HEK293T (cell line): ENCODE measurements at places on chromosomes 16 and 17.

GRCh38 chr16:85376292-85377095 lies 236.6 kb upstream of the GSE1 start:
- DNase-seq = no peak

DNA sequence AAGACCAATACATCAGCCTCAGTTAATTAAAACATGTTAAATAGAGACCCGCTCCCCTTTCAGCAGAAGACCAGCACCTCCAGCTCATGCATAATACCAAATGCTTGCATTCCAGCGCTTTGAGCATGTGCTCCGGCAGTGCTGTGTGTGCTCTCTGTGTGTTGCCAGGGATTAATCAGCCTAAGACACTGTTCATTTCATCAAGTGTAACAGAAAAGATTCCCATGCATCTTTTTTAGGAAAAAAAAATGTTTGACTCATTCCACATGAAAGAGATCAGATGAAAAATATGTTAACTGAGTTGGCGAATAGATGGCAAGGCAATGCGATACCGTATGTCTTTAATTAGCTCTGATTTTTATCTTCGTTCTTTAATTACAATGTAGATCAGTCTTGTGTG lies 187.6 kb downstream of the RPTOR start:
- DNase-seq = no peak

GRCh38 chr17:39092692-39093230 lies 58.7 kb downstream of the PLXDC1 start:
- no peak for DNase-seq

DNA sequence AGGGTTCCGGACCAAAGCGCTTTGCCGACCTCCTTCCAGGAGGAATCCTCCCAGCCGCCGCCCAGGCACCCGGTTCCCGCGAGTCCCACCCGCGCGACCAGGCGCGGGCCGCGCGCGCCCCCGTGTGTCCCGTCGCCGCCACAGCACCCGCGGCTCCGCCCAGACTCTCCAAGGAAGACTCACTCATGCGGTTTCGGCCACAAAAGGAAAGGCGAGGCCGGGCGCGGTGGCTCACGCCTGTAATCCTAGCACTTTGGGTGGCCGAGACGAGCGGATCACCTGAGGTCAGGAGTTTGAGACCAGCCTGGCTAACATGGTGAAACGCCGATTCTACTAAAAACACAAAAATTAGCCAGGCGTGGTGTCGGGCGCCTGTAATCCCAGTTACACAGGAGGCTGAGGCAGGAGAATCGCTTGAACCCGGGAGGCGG lies 3.5 kb upstream of the PKMYT1 start:
- peak; percentile 91 for DNase-seq

DNA sequence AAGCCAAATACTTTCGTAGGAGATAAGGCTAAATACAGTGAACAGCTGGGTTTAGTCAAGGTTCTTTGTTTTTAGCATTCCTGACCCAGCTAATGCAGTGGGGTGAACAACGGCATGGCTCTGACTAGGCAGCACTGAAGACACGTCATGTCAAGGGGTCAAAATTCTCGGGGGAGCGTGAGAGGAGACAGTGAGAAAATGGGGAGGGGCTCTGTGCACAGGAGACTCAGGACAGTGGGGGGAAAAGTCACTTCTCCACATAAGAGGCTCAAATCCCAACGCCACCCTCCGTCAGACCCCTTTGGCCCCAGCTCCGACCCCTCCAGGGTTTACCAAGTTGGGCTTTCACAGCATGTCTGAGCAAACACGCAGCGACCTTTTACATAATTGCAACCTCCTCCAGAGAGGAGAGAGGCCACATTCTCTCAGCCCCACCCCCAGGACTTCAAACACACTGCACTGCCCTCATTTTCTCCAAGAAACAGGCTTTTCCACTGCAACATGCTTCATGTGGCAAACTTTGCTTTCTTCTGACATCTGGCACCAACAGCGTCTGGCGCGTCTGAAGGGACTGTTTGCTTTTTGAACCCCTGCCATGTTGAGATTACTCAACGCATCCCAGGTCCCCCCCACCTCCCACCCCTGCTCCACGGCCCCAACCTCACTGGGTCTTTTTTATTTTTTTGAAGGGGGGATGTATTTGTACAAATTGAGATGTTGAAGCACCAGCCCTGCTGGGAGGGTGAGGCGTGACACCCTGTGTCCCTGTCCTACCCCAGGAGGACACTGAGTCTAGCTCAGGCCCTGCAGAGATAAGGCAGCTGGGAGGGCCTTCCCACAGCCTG lies 30.0 kb downstream of the AXIN2 start:
- DNase-seq = peak; percentile 49

- DNase-seq = no peak
Measured at GRCh38 chr17:48841395-48841831, 10.6 kb downstream of the CALCOCO2 start.

DNA sequence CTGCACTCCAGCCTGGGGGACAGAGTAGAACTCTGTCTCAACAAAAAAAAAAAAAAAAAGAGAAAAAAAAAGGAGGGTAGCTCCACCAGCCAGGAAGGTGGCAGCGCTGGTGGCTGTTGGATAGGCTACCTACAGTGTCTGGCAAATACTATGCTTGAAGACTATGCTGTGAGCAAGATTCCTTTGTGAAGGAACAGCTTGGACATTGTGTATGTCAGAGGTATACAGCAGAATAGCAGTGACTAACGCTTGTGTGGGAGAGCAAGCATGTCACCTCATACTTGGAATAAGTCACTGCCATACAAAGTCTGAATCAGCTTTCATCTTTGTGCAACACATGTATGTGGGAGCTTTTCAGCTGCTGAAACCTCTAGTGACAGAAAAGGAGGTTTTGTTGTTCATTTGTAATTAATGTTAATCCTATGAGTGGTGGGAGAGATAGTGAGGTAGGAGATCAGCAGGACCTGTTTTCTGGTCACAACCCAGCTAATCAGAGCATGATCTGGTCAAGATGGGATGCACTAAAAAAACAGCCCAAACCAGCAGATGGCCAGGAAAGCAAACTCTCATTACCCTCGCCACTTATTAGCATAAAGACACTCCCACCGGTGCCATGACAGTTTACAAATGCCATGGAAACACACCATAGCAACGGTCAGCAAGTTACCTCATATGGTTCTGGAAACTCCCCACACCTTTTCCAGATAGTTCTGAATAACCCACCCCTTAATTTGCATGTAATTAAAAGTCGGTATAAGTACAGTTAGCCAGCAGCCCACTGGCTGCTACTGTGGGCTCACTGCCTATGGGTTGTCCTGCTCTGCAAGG lies 6.8 kb upstream of the ITGAD start:
- no peak for DNase-seq

- DNase-seq = peak; percentile 88
Measured at GRCh38 chr17:79045842-79046196, 21.9 kb downstream of the C1QTNF1 start.

GRCh38 chr17:68944435-68945035 lies 10.7 kb downstream of the ABCA8 start:
- DNase-seq = no peak

- DNase-seq = no peak
Measured at GRCh38 chr16:48836636-48837035, 226.7 kb upstream of the N4BP1 start.

DNA sequence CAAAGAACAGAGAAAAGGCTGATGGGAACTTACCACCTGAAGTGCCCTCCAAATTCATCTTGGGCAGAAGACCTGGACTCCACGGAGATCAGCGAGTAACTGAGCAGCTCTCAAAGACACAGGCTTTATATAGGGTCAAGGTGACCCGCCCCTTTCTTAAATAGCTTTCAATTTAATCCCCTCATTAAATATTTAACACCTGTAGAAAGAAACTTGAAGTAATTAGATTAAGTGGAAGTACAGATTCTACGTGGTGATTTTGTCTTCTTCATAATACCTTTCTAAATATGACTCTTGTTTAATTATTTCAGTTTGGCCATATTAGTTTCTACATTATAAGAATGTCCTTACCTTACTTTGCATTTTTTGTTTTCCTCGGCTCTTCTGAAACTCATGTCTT lies at the start of gene DUXB:
Gene DUXB (minus strand): TSS at position 101 of the 400 bp plus-strand sequence. CDS start 43 bp downstream, at position 58.
- DNase-seq = no peak

DNA sequence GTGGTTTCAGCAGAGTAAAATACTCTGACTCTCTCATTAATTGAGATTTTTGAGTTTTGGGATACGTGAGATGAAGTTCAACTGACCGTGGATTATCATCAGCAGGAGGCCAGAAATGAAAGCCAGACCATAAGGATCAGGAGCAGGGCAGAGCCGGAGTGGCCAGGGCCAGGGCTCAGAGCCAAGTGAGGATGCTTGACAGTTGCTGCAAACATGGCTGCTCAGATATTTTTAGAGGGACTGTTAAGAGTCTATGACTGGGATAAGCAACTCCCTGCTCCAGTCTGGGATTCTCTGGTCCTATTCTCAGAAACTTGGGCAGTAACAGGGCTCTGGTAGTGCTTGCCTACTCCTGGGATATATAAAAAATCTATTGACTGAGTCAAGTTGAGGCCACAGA lies 17.6 kb upstream of the CDH13 start:
- no peak for DNase-seq

- no peak for DNase-seq
Measured at GRCh38 chr17:78953356-78954350, 26.1 kb downstream of the LGALS3BP start.

DNA sequence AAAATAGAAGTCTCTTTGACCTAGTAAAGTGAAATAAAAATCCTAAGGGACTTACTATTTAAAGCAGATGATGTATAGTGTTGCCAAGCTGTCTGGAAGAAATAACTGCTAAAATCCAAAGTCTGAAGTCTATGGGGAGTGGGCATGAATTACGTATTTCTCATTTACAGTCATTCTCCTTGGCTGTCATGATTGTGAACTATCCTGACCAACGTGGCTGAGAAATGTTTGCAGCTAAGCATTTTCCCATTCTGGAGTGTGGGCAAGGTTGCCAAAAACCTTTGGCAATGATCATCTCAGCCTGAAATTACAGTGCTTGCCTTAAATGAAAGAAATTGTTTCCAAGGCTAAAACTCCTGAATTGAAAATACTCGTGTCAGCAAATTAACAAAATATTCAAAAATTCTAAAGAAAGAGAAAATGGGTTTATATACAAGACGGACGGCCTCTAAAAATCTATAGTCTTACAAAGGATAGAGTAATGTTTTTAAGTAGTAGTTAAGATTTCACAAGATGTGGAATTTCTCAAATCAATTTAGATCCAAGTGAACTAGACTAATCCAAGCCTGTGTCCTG lies 77.0 kb downstream of the CACNG1 start:
- no peak for DNase-seq

DNA sequence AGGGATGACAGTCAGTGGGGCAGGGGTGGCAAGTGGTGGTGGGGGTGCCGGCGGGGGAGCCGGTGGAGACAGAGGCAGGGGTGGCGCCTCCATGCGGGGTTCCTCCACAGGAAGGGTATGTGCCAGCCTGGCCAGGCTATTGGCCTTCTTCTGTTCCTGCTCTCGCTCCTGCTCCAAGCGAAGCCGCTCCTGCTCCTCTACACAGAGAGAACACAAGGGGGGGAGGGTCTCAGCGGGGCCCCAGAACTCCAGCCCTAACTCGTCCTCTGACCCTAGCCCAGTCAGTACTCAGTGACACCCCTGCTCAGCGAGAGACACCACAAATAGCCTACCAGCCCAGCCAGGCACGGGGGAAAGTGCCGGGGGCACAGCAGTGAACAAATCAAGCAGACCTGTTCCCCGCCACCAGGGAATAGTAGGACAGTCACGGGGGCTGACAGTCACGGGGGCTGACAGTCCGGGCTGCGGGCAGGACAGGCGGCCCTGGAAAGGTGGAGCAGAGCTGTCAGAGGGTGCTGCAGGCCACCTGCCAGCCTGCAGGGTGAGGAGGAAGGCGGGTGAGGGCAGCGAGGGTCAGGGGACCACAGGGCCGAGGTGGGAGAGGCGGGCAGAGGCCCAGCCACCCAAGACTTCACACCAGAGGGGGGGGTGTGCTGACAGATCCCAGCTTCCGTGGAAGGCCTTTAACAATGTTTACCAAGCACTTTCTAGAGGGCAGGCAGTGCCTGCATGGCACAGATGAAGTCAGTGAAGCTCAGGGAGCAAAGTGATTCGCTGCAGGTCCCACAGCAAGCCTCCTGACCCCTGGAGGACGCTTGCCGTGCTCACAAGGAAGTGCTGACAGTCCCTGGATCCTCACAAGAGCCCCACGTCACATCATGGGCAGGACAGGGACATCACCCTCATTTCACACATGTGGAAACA lies 5.3 kb downstream of the MNT start:
- DNase-seq = no peak

DNA sequence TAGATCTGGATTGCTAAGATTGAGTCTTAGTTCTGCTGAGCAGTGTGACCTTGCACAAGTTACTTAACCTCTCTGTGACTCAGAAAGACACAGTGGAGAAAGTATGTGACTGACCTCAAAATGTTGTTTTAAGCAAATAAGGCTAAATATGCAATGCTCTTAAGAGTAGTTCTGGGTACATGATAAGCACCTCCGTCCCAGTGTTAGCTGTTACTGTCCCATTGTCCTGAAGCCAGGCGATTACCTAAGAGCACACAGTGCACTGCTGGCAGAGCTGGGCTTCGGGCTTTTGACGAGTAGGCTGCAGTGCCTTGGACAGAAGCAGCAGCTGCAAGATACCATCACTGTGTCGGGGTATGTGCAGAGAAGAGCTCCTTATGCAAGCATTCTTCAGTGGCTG lies 32.7 kb upstream of the FOXF1 start:
- DNase-seq = no peak

DNA sequence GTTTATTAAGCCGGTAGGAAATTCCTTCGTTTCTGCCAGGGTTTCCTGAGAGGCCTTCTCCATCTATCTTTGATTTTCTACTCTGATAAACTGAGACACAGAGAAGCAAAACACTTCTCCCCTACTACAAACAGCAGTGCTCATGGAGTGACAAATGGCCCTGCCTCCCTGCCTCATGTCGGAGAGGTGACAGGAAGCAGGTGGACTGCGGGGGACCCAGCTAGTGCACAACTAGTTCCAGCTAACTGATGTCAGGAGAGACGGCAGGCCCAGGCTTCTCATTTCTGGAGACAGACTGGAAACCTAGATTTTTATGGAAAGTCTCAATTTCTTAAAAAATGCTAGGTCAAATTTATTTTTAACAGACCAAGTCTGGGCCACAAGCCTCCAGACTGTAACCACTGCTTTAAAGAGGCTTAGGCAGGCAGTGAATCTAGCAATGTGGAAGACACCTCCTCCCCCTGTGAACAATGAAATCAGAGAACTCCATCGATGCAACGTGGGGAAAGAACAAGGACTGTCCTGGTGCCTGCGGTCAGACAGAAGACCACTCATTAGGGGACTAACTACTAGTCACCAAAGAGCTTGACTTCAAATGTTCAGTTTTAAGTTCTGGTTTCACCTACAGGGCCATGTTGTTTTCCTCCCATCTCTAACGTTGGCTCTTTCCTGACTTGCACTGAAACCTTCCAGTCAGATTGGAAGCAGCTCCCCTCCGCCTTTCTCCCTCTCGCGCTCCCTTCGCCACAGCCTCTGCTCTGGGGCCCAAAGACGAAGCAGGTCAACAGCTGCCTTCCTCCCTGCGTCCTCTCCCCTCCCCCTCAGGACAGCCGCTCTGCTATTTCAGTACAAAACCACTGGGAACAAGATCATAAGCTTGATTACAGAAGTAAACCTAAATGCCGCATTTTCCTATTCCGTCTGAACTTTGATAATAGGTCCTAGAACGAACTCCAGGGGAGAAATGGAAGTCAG lies 17.6 kb downstream of the GTF3C1 start:
- DNase-seq = no peak
